ENCODE measurements at places on chromosomes 4 and X.

- no peak for DNase-seq
Measured at GRCh38 chr4:86840858-86841257, 8.3 kb downstream of the SLC10A6 start.

DNA sequence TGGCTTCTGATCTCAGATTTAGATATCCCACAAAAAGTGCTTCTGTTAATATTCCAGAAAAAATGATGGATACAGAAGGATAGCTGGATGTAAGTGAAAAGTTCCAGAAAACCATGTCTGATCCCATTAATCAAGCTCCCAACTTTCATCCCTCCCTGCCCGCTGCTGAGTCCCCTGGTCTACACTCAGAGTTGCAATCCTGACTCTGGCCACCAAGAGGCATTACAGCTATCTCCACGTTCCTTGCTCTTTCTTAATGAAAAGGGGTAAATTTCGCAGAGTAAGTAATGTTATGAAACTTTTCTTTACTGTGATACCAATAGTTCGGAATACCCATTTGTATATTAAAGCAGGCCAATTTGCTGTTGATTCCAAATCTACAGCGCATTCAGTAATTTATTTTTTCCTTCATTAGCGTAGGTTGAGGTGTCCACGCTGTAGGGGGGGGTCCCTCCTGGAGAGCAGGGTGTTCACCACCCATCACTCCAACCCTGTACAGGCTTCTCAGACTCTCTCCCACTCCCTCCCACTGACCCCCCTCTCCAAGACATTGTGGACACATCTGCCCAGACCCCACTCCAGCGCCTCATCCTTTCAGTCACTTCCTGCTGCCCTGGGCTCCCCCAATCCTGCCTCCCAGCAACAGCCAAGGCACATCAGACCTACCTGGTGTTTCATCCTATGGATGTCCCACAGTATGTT lies 55.1 kb downstream of the RAB40A start:
- DNase-seq: no peak

DNA sequence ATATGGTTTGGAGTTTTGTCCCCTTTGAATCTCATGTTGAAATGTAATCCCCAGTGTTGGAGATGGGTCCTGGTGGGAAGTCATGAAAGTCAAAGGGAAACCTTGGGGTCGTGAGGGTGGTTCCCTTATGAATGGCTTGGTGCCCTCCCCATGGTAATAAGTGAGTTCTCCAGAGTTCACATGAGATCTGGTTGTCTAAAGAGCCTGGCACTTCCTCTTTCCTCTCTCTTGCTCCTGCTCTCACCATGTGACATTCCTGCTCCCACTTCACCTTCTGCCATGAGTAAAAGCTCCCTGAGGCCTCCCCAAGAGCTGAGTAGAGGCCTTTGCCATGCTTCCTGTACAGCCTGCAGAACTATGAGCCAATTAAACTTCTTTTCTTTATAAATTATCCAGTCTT lies 5.5 kb upstream of the IL15 start:
- no peak for DNase-seq

DNA sequence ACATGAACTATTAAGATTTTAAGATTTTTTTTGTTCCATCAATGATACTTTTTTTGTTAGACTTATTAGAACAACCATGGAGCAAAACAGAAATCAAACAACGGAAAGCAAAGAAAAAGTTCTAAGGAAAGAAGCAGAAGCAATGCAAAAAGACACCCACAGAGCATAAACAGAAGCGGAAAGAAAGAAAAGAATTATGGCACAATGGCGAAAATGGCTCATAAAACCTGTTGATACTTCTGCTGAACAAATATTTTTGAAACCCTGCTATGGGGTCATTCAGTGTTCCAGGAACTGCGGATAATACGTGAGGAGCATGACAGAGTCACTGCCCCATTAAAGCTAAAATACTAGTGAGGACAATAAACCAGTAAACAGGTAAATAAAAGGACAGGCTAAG lies 138.0 kb downstream of the ADAMTS3 start:
- no peak for DNase-seq

DNA sequence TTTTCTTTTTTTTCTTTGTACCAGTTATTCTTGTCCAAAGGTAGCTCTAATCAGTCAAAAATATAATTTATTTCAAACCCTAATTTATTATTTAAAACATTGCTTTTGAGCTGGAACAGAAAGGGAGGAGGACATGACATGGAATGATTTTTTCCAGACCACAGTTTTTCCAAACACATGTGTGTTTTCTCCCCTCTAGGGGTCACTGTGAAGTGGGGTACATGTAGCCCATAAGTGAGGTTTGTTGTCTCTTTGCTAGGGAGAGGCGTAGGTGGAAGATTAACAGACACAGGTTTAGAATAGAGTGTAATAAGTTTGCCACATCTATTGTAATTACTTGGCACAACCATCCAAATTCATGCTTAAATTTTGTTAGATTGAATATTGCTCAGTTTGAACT lies 83.0 kb downstream of the TNIP2 start:
- DNase-seq: no peak

GRCh38 chr4:90190525-90190924 lies 63.3 kb downstream of the CCSER1 start:
- no peak for DNase-seq

DNA sequence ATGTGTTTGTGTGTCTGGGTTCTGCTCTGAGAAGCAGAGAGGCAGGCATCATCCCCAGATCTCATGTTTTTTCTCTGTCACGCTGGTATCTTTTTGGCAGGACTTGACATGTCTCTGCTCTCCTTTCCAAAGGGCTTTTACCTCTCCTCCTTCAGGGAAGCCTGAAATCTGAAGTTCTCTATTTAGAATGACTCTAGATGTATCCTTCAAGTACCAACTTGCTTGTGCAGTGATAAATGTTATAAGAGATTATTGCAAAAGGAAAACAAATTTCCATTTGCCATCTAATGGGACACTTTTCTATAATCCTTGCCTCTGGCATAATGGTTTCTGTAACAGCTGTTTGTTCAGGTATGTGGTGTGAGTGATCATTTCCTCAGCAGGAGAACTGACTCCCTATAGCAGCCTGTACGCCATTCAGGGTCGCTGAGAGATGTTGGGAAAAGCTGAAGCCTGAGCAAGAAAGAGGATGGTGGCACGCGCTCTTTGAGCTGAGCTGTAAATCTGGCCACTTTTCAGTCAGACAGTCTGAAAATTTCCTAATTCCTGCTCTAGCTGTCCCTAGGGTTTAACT lies 72.5 kb downstream of the CNGA2 start:
- no peak for DNase-seq

DNA sequence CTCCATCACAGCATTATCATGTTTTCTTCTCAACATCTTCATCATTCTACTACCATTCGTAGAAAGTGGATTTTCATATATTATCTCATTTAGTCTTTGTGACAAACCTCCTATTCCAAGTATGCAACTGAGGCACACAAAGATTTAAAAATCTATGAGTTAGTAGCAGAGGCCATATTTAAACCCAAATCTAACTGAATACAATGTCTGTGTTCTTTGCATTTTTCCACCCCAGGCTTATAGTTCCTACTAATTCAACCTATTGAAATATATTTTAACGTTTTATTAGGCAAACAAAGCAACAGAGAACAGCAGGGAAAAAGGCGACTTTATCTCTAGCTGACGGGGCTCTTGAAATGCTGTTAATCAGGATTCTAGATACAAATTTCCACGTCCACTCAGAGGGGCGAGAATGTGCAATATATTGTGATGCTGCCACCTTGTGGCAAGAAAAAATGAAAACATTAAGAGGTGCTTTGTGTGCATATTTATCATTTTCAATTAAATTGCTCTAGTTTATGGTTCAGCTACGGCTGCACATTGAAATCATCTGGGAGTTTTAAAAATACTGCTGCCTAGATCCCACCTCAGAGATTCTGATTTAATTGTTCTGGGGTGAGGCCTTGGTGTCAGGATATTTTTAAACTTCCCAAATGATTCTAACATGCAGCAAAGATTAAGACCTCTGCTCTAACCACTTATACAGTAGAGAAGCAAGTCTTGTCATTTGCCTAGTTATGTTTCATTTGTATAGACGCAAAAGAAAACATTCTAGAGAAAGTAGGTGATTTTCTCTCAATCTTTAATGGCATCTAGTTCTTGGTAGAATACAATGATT lies 315.9 kb downstream of the MAPK10 start:
- no peak for DNase-seq

GRCh38 chrX:12865359-12865758 lies 1.5 kb upstream of the TLR7 start:
- DNase-seq: no peak

- DNase-seq: no peak
Measured at GRCh38 chrX:111671668-111672067, 9.3 kb upstream of the ALG13 start.

DNA sequence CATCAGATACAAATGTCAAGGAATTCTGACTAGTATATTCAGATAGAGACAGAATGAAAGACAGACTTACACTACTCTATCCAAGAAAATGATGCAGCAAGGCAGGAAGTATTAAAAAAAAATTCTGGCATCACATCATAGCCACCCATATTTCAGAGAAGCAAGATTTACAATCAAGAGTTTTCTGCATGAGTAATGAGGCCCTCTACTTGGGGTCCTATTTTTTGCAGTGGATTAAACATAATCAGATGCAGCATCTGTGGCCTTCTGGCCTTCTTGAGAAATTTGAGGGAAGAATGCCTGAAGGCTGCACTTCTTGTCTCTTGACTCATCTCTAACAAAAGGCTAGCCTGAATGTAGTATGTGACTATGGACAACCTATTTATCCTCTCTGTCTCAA lies 48.2 kb upstream of the SLIT2 start:
- DNase-seq: no peak

DNA sequence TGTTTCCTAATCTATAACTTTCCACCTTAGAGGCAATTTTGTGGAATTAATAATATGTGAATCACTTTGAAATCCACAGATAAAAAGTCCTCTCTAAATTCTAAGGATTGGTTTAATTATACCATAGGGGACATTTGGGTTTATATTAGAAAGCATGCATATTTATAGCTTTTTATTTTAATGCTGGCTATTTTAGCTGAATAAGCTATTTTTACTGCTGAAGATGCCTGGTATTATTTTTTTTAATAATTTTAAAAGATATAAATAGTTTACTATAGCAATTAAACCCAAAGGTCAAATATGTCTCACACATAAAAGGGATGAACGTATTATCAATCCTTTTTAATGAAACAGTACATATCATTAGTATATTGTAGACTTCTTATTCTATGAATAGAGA lies 415.4 kb downstream of the MAGEB5 start:
- no peak for DNase-seq

- DNase-seq: no peak
Measured at GRCh38 chr4:22514001-22514400, 1.9 kb downstream of the ADGRA3 start.

DNA sequence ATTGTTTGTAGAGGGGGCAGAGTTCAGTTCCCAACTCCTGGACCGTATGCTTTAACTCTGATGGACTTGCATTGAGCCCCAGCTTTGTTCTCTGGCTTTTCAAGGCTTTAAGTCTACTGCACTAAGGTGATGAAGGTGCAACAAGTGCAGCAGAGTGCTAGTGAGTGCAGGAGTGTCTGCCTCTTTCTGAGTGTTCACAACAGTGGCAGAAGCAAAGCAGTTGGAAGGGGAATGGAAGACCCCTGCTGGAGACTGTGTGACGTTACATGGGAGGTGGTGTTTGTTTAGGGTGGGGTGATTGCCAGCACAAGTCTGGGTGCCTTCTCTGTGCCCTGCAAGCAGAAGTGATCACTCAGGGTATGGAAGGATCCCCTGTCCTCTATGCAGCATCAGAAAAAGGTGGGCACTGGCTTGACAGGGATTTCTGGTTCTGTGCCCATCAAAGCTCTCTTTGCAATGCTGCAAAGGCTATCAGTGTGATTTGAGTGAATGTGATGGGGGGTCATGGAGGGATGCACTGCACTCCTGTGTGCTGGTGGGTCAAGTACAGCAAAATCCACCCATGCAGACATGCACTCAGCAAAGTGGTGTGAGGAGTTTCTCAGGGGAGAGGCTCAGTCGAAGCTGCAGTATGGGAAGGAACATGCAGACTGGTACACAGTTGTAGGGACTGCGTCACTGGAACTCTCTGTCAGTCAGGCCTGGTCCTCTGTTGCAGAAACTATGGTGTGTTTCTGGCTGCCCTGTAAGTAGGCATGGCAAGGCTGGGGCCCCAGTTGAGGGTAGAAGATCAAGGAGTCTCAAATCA lies 70.9 kb upstream of the UGT2B7 start:
- DNase-seq: no peak

DNA sequence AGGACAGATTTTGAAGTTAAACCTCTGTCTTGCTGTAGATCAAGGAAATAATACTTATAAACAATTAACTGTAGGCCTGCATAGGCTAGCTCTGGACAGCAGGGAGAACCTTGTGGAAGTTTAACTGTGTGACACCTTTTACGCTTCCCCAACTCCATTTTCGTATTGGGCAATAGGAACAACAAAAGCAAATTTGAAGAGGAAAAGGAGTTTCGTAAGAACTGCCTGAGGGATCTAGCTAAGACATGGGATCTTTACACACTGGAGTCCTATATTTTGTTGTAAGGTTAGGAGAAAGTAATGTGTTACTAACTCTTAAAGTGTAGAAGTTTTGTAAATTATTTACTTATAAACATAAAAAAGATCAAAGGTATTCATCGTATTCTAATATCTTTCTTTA lies 324.9 kb upstream of the CASK start:
- DNase-seq: no peak

DNA sequence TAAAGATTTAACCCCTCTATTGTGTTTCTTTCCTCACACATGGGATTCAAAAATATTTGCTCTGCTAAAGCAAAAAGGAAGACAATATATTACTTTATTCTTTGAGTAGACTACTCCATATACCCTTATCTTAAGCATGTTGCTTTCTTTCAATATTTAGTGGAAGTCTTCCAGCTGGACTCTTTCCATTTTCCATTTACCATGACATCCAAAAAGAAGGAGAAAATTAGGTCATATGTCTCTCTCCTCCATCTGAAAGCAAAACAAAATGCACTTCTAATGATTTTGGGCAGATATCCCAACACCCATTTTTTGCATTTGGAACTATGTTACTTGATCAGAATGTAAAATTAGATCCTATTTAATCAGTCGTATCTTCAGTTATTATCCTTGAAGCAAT lies 1336.5 kb downstream of the PCDH19 start:
- no peak for DNase-seq

- DNase-seq: no peak
Measured at GRCh38 chr4:124329134-124329533, 383.4 kb downstream of the ANKRD50 start.

DNA sequence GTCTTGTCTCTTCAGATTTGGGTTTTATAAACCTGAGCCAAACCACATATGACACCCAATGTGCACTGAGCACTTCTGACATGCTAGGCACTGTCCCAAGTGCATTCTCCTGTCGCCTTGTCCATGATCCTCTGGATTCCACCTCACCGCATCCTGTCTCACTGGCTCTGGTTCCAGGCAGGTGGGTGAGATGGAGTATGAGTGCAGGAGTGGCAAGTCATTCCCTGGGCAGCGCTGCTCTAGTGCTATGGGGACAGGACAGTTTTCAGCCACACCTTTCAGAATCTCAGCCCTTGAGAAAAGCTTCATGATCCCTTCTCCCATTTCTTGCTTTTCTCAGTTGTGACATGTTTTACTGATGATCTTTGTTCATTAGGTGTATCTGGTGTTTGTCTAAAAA lies 66.4 kb downstream of the NSD2 start:
- DNase-seq: no peak

All from activated CD4-positive, alpha-beta T cell treated with anti-CD3 and anti-CD28 coated beads for 24 hours (primary cell).